ENCODE measurements at places on chromosomes 5 and 9.

DNA sequence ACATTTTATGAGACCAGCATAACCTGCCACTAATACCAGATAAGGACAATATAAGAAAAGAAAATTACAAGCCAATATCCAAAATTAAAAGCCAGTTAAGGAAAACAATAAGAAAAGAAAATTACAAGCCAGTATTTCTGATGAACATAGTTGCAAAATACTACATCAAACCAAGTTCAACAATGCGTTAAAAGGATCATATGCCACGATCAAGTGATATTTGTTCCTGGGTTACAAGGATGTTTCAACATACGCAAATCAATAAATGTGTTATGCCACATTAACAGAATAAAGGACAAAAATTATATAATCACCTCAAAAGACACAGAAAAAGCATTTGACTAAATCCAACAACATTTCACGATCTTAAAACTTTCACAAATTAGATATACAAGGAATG, 431.9 kb downstream of the ELAVL2 start:
- no peak for ATAC-seq

DNA sequence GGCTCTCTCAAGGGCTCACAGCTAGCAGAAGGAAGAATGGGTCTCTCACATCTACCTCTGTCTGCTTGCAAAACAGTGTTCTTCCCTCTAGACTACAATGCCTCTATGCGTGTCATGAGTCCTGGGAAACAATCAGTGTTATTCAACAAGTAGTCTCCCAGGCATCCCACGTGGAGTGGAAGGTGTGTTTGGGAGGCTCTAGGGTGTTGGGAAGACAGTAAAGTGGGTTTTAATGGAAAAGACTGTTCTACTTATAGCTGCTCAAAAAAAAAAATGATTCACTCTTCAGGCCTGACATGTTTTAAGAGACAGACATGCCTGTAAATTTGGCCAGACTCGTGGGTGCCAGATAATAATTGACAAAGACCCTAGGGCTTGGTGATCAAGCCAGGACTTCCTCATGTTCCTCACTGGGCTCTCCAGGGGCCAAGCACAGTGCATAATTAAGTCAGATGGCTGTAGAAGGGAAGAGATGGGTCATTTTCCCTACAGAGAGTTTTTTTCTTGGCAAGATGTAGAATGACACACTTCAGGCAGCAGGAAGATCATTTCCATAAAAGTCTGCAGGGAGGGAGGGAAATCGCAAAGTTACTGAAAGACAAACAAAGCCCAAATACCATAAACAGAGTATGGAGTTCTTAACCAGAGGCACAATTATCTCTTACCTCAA, 246.4 kb downstream of the ACTL7B start:
- ATAC-seq = no peak

GRCh38 chr9:36191290-36191645, 547 bp downstream of the CLTA start:
- peak; percentile 24 for ATAC-seq

- ATAC-seq = no peak
Measured at GRCh38 chr5:13519131-13519530, 425.4 kb downstream of the DNAH5 start.

DNA sequence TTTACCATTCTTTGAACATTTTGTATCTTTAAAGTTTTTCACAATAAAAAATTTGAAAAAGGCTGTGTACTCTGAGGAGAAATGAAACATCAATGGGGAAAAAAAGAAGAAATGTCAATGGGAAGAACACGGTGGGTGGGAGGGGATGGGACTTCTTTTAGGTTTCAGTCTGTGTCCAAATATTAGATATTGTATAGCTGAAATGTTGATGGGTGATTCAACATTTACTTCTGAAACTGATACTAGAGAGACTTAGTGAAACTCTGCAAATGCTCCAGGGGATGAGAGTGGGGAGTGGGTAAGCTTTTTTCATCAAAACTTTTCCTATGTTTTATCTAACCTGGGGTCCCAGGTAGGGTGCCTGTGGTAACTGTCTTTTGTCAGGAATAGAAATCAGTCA, 311.9 kb downstream of the MAN2A1 start:
- no peak for ATAC-seq

- no peak for ATAC-seq
Measured at GRCh38 chr5:5298068-5298633, 124.3 kb upstream of the ICE1 start.

GRCh38 chr5:147346006-147346561, 111.3 kb downstream of the STK32A start:
- ATAC-seq = no peak

DNA sequence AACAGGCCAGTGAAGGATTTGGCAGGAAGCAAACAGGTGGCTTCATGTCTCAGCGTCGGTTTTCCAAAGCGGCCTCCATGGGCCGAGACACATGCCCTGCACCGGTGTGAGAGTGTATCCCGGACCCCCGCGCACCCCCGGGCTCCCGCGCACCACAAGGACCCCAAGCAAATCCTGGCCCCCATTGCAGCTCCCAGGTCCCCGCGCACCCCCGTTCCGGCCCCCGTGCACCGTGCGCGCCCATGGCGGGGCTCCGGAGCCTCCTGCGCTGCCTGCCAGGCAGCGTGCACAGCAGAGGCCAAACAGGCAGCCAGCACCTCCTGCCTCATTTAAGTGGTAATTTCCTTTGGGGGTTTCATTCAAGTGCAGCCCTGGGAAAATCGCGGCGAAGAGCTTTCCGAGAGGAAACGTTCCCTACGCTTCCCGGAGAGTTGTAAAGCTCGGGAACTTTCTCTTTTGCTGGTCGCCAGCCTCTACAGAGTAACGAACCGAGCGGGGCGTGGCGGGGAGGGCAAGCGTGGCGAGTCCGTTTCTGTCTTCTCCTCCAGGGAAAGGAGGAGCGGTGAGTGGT, 145.5 kb upstream of the SLC24A2 start:
- peak; percentile 35 for ATAC-seq

GRCh38 chr9:104906441-104907277, 21.3 kb downstream of the ABCA1 start:
- no peak for ATAC-seq

DNA sequence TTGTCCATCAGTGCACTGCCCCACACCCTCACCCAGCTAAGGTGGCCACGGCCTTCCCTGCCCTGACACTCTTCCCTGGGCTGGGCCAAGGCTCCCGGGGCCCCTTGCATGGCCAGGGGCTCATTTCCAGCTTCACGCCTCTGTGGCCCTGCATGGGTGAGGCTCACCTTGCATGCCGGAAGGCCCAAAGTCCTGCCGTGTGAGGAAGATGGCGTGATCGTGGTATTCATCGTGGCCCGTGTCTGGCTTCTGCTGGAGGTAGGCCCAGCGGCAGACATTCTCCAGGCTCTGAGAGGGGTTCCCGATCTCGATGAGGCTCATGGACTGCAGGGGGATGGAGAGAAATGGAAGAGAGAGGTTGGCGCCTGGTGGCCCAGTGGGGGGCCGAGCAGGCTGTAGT, 98.4 kb downstream of the ZNF354C start:
- ATAC-seq = no peak

- ATAC-seq = no peak
Measured at GRCh38 chr5:2357309-2357708, 394.2 kb downstream of the IRX2 start.

DNA sequence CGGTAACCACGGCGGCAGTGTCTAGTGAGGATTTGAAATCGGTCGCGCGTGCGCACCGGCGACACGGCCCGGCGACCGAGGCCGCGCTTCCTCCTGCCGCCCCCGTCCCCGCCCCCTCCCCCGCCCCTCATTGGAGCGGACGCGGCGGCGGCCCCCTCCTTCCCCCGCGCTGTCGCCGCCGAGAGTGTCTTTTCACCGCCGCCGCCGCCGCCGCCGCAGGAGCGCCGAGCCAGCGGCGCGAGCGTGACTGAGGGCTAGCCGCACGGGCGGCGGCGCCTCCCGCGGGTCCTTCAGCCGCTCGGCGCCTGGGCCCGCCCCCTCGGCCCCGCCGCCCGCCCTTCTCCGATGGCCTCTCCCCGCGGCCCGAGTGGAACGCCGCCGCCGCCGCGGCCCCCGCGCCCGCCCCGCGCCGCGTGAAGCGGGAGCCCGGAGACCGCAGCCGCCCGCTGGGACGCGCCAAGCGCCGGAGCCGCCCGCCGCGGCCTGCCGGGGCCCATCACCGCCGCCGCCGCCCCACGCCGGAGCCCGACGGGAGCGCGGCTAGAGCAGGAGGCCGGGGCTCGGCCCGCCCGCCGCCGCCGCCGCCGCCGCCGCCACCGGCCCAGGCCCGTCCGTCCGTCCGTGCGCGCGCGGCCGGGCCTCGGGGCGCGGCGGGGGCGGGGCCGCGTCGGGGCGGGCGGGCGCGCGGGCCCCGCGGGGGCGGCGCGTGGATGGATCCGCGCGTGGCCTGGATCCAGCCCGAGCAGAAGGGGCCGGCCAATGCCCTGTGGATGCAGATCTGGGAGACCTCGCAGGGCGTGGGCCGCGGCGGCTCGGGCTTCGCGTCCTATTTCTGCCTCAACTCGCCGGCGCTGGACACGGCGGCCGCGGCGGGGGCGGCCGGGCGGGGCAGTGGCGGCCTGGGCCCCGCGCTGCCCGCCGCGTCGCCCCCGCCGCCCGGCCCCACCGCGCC, at the start of gene TENT4A:
TSS of gene TENT4A (plus strand) at position 159 of the 952 bp plus-strand sequence. CDS start at position 711, 552 bp downstream.
- ATAC-seq = peak; percentile 64

GRCh38 chr5:67333171-67333570, 136.6 kb upstream of the CD180 start:
- ATAC-seq = no peak

DNA sequence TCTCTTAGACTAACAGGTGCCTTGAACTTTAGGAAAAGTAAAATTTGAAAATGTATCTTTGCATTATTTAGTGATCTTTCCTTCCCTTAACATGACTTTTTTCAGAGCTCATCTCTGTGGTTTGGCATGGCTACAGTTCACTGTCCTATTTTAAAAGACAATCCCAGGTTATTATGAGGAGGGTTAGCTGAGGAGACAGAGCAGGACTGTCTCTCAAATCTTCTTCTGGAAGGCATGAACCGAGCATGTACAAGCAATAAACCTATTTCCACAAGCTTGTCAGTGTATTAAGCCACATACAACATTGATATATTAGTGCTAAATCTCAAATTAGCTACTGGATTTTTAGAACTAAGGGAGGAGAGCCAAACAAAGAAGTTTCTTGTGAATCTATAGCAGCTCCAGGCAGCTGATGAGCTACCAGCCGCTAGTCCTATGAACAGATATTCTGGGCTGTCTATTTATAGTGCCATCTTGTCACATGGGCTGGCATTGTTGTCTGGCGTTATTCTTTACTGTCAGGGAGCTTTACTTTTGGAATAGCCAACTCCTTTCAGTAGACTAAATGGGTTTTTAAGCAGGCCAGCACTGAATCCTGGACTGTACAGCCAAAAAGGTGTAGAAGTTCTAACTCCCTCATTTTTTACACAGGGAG, 171.2 kb upstream of the ACTBL2 start:
- no peak for ATAC-seq

DNA sequence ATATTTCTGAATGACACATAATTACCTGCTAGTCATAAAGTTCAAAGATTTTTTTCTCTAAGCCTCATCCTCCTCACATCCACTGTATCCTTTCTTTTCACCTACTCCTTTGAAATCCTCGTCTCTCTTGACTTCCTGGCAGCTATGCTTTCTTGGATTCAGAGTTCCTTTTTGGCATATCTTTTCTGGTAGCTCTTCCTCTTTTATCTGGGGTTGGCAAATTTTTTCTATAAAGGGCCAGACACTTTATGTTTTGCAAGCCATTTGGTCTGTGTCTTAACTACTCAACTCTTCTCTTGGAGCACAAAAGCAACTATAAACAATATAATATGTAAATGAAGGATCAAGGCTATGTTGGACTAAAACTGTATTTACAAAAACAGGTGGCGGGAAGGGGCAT, 197.5 kb downstream of the KIAA0825 start:
- ATAC-seq = no peak

- no peak for ATAC-seq
Measured at GRCh38 chr5:120564013-120564412, 99.9 kb downstream of the PRR16 start.

DNA sequence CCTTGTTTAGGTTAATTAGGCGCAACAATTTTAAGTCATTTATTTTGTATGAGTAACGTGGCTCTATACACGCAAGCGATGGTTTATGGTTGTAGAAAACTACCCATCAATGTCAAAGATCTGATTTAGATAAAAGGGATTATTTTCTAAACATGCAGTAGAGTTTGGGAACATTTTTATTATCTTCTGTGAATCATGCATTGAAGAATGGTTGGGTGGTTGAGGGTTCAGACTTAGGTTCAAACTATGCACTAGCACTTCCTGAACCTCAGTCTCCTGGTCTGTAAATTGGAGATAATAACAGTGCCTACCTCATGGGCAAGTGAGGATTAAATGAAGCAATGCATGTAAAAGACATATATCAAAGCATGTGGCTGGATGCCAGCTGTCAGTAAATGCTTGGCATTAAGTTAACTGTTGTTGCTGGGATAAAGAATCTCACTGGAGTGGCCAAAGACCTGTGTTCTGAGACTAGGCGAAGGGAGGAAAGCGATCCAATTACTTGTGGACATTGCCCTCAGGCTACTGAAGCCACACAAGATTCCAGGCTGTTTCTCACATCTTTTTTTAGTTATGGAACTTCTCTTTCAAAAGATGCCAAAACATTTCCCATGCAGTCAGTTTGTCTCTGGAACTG, 1.1 kb upstream of the OTULINL start:
- ATAC-seq = no peak

GRCh38 chr5:126998201-126998631, 32.1 kb downstream of the MARCHF3 start:
- ATAC-seq = no peak

- ATAC-seq = no peak
Measured at GRCh38 chr5:24196789-24197188, 448.0 kb downstream of the CDH10 start.

- no peak for ATAC-seq
Measured at GRCh38 chr5:179927824-179928223, 20.1 kb upstream of the TBC1D9B start.

- ATAC-seq = no peak
Measured at GRCh38 chr9:77819657-77820056, 171.5 kb upstream of the GNA14 start.

GRCh38 chr9:114026335-114026734, 51.8 kb downstream of the AMBP start:
- no peak for ATAC-seq

DNA sequence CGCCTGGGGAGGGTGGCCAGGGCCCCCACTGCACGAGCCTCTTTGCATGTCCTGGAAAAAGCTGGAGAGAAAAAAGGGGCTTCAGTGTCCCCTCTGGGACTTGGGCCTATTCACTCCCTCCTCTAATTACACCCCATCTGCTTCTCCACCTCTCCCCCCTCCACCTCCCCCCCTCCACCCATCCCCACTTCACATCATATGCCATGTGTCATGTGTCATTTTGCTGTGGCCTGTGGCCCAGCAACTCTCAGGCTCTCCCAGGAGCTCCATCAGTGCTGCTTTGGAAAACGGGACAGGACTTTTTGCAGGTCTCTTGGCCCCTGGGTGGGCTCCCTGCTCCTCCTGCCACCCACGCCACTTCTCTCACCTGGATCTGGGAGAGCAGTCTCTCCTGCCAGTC, 68.7 kb downstream of the NTNG2 start:
- no peak for ATAC-seq
